Stimulated activated CD8-positive, alpha-beta memory T cell treated with anti-CD3 and anti-CD28 coated beads, Interleukin-2, amount 100 ng/mL, for 1 hour (primary cell): ENCODE measurements at places on chromosomes 4 and X.

- DNase-seq = no peak
Measured at GRCh38 chr4:11746734-11747133, 318.0 kb upstream of the HS3ST1 start.

- no peak for DNase-seq
Measured at GRCh38 chr4:91170768-91171167, 1043.6 kb downstream of the CCSER1 start.

GRCh38 chr4:23993373-23993772, 103.5 kb upstream of the PPARGC1A start:
- DNase-seq = no peak

DNA sequence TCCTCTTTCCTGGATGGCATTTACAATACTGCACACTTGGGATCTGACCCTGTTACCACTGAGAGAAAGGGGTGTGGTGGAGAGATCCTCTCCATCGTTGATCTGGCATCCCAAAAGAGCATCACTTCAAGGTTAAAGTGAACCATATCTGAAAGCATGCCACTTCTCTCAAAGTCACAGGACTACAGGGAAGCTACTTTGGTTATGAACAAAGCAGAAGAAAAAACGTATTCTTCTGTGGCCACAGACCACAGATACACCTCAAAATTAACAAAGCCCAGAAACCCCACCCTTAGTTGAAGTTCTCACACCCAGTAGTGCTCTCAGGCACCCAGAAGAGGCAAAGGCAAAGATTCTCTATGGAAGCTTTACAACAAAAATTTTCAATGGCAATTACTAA, 108.3 kb downstream of the JADE1 start:
- DNase-seq = no peak

DNA sequence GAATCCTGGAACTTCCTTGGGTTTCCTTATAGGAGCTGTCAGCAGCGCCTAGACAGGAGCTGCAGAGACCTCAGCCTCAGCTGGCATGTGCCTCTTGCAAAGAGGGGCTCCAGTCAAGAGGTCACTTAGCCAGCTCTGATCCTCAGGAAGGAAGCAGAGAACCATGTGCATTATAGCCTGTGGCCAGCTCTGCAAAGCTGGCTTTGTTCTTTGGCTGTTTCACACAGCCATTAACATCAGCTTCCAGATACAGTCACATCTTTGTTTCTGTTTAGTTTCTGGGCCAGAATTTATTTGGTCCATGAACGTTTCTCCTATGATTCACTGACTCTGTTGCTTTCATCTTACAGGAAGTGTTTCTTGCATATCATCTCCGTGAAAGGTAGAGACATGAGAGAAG, 92.4 kb downstream of the CC2D2A start:
- DNase-seq = no peak

DNA sequence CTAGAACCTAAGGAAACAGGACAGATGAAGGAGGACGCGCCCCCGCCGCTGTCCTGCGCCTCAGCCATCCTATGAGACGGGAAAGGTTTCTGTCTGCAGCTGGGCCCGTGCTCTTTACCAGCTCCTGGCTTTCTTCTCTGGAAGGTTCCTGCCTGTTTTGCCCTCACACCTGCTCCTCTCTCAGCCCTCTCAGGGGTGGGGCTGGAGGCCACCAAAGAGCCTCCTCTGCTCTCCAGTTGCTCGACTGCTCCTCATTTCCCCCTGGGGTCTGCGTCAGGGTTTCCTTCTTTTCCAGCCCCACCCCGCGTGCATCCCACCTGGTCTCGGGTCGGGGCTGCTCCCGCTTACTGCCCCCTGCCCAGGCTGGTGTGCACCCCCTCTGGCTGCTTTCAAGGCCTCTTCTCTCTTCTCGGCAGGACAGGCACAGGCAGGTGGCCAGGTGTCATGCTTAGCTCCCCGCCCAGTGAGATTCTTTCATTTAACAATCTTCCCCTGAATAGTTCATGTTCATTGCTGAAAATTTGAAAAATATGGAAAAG, 4.6 kb downstream of the HTT-AS start:
- DNase-seq = no peak

DNA sequence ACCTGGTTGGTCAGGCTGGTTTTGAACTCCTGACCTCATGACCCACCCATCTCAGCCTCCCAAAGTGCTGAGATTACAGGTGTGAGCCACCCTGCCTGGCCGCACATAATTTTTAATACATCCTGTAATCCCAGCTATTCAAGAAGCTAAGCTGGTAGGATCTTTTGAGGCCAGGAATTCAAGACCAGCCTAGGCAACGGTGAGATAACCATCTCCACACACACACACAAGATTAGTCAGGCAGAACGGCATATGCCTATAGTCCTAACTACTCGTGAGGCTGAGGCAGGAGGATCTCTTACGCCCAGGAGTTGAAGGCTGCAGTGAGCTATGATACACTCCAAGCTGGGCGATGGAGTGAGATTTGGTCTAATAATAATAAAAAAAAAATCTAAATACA, 212.4 kb upstream of the NEIL3 start:
- DNase-seq = no peak

DNA sequence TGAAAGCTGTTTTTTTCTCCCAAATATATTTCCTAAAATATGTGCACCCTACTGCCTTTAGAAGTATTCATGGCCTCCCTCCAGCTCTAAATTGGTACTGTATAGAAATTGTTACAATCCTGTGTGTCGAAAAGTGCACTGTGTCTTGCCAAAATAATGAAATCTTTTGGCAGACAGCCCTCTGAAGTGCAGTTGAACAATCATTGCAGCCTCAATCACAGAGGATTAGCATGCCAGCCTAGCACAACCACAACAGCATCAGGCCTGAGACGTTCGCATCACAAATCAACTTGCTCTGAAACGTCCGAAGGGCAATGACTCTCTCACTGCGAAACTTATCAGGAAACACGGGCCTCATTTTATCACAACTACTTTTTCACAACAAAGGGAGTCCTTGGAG, 99.0 kb downstream of the ANOS1 start:
- no peak for DNase-seq

- no peak for DNase-seq
Measured at GRCh38 chr4:159398236-159398638, 295.4 kb downstream of the RAPGEF2 start.

DNA sequence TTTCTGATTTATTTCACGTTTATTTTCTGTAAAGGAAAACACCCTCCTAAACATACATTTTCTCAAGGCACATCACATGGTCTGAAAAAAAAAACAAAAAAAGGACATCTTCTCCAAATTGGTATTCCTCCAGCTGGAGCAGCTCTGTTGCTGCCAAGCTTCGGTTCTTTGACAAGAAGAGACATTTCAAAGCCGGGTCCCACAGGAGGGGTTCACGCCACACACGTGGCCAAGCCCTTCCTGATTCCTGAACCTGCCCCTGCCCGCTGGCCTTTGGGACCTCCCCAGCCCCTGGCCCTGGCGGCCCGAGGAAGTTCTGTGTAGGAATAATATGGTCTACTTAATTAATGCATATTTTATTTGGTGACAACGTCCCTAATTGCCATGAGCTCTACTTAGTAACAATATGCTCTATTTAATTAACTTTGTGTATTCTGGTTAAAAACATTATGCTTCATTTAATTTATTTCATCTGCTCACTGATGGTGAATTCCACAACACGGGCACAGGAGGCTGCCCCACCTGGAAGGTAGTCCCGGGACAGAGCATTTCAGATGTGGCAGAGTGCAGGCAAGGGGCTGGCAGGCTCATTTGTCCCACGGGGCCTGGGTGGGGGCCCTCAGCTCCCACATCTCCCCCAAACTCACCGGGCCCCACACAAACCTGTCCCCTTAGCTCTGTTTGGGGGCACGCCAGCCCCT, 5.4 kb upstream of the RGS12 start:
- DNase-seq = no peak

DNA sequence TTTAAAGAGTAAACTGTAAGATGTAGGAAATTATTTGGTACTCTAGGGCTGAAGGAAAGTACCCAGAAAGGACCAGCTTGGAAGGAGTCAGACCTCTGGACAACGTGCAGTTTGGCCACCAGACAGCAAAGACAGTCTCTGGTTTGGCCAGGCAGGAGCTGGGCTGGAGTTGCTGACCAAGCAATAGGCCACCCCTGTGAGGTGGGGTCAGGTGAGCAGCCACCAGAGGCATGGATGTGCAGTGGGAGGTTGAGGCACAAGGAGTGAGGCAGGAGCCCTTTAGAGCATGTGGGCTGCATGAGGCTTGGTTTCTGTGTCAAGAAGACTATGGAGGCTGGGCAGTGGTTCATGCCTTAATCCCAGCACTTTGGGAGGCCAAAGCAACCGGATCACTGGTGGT, 17.7 kb upstream of the MRFAP1 start:
- no peak for DNase-seq

DNA sequence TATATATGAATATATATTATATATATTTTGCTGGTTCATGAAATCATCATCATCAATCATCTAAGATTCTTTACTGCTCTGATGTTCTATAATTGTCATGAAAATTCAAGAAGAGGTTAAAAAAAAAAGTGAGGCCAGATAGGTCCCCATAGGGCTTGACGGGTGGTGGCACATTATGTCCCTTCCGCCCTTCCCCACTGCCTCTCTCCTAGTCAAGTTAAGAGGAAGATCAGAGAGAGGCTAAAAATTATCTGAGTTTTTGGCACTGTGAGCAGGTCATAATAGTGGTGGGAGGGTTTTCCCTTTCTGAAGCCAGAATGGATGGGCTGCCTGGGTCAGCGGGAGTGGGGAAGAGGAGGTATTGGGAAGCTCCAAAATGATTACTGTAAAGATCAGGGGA, 5.4 kb downstream of the SYNPO2 start:
- no peak for DNase-seq

GRCh38 chrX:332916-333610, 14.5 kb upstream of the GTPBP6 start:
- DNase-seq = no peak

- DNase-seq = no peak
Measured at GRCh38 chr4:14812101-14812500, 190.2 kb upstream of the CPEB2 start.

DNA sequence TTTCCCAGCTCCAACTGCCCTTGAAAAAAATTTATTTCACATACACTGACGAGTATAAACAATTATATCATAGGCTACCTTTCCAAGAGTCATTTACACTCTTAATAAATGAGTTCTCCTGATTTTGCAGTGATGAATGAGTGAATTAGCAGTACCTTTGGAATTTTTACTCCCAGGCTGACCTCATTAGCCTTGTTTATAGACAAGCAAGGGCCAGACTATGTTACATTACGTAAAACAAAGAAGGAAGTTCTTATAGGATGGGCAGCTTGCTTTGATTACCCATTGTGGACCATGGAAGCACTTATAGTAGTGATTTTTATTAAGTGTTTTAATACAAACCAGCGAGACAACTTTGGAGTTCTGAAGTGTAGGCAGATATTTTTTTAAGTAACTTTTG, 112.9 kb upstream of the C1QTNF7 start:
- DNase-seq = no peak

DNA sequence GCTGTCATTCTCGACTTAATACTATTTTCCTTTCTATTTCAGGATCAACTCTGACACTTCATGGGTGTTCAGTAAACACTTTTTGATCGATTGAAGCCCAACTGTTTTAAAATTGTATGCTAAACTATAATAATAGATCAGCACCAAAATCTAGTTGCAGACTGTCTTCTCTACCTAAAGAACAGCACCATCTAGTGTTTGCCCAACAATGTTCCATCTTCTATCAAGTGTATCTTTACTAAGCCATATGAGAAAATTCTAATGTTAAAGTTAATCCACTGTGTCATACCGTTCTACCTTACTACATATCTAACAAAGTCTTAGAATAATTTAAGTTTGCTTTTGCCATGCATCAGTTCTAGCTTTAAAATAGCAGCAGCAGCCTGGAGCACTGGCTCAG, 113.0 kb upstream of the PRDX4 start:
- DNase-seq = no peak

DNA sequence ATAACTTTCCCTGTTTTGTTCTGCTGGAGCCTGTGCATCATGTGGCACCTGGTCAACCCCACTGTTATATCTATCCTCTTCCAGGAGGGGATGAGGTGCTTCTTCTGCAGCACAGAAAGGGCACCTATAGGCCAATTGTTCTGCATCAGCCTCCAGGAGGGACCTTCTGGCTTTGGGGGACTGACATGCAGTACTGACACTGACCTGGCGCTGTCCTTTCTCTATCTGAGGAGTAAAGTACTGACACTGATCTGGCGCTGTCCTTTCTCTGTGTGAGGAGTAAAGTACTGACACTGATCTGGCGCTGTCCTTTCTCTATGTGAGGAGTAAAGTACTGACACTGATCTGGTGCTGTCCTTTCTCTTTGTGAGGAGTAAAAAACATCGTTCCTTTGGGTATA, 498.4 kb downstream of the PACRGL start:
- DNase-seq = no peak

DNA sequence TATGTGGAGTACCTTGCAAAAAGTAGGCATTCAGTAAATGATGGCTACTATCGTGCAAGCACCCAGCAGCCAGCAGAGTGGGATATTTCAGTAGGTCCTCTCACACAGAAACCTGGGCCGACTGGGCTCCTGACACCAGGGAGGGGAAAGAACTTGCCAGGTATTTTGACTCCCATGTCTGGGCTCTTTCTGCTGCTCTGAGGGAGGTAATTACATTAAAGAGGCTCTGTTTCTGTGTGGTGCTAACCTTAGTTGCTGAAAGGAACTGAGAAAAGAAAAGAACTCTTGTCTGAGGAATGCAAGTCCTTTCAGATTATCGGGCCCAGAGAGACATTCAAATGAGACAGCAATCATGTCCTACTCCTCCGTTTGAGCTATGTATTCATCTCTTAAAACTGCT, 175.8 kb upstream of the MTMR8 start:
- no peak for DNase-seq

DNA sequence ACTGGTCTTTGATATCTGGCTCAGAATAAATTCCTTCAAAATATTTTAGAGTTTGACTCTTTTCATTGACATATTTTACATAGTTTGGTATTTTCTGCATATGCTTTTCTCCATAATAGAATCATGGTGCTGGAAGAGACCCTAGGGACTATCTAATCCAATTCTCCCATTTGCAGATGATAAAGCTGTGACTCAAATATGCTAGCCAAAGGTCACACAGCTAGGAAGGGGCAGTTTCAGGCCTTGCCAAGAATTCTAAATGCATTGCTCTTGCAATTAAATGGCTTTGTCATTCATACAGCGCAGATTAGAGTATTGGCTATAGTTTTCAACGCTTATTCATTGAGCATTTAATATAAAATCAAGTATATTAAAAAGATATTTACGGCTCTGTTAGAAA, 374.1 kb upstream of the RASGEF1B start:
- no peak for DNase-seq

DNA sequence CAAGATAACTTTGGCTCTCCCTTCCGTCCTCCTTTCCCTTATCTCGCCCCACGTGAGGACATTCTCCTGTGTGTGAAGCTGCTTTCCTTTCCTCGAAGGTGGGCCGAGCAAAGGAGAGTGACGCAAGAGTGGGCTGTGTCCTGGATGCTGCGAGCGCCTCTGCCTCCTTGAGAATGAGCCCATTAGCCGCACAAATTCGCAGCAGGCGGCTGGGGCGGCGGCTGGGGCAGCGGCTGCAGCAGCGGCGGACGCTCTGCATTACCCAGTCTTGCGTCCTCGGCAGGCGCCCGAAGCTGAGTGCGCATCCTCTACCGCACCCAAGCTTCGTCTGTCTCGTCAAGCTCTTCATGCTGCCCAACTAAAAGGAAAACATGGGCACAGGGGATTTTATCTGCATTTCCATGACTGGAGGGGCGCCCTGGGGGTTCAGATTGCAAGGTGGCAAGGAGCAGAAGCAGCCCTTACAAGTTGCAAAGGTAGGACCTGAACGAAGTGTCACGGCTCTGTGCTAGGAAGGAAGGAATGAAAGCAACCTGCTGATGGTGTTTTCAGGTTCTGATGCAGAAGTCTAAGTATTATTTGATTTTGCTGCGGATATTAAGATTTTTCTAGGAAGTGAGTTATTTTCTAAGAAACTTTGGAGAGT, at the start of gene SYNPO2:
TSS of gene SYNPO2 (plus strand) at position 189 of the 646 bp plus-strand sequence. CDS start at position 372, 183 bp downstream.
- no peak for DNase-seq
